Thyroid gland (tissue), 4 donors: ENCODE measurements at places on chromosomes 5 and 9. TPM values are rescaled to one million over a fixed set of nuclear protein-coding genes. Genes with fewer than 3 reads are reported as not detected.

DNA sequence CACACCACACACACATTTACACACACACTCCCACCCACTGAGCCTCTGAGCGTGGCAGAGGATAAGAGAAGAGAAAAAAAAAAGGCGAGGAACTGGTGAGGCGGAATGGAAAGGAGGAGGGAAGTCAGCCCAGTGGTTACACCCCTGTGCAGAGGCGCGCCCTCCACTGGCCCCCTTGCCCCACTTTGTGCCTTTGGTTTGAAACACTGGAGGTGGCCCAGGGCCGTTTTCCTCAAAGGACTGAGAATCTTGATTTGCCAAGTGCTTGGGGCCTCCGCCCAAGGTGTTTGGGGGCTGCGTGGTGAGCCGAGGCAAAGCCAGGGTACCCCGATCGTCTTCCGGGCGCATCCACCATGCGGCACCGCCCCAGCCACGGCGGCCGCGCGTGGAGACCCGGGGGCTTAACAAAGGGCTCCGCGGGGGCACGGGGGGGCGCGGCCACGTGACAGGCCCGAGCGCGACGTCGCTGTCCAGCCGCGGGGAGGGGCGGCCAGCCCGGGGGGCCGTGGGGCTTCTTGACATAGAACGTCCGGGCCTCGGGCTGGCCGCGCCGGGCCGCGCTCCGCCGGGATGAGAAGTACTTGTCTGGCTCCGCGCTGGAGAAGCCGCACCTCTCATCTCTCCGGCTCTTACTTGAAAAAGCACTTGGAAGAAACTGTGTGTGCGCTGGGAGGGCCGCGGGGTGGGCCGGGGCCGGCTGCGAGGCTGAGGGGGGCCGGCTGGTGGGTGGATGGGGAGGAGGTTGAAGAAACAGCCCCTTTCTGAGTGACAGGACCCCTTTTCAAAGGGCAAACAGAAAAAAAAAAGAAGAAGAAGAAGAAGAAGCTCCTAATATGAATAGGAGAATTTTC lies 21.0 kb downstream of the NR2F1 start:
- no peak overlapping the region for H3K27ac ChIP-seq
- no peaks in the 10 kb centered on the region for H3K36me3 ChIP-seq
- peaks cover 17% of the 10 kb centered on the region for H3K4me1 ChIP-seq
- peaks cover 57% of the 10 kb centered on the region for H3K27me3 ChIP-seq
- no peak for DNase-seq

DNA sequence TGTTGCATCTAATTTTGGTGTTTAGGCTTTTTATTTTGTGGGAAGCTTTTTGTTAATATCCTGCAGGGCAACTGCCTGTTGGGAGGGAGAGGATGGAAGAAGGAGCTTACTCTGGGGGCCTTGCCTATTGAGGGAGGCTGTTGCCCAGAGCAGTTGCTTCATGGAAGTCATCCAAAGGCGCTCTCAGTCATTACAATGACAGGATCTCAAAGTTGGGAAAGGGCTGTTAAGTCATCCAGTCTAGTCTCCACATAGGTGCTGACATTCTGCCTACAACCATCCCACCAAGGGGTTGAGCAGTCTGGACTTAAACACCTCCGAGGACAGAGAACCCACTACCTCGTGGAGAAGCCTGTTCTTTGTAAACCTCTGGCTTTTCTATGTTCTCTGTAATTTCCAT lies 13.2 kb downstream of the SAP30L start:
- H3K27ac ChIP-seq, result no peak overlapping the region
- no peaks in the 10 kb centered on the region for H3K27me3 ChIP-seq
- H3K4me1 ChIP-seq, result no peaks in the 10 kb centered on the region
- no peak overlapping the region for H3K4me3 ChIP-seq
- DNase-seq, result no peak

GRCh38 chr5:128799945-128800344 lies 165.3 kb upstream of the SLC27A6 start:
- no peak overlapping the region for H3K4me3 ChIP-seq
- H3K4me1 ChIP-seq, result no peaks in the 10 kb centered on the region
- DNase-seq, result no peak

GRCh38 chr5:11009576-11009975 lies 248.5 kb upstream of the DAP start:
- no peaks in the 10 kb centered on the region for H3K36me3 ChIP-seq
- H3K4me3 ChIP-seq, result no peak overlapping the region
- H3K4me1 ChIP-seq, result no peaks in the 10 kb centered on the region
- no peaks in the 10 kb centered on the region for H3K27me3 ChIP-seq

DNA sequence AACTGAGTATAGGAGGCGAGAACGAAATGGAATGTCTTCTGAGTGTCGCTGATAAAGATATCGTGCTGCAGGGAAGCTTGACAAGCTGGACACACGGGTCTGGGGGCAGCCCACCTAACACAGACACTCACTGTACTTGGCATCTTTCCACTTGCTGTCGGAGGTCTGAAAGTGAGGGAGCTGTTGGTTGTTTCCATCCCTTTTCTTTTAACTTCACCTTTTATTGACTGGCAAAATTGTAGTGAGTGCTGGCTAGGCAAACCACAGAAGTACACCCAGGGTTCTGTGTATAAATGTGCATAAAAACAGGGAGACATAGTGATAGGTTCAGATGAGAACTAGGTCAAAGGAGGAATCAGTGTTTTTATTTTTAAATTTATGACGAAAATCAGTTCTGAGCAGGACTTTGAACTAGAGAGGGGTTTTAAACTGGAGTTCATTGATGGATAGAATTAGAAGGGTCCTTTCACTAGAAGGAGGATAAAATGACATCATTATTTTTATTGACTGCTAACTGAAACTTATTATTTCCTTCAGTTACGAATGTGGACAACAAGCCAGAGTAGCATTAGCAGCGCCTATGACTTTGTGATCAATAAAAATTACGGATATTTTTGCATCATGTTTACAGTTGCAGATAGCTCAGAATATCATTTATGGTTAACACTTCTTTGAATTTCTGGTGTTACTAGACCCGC lies 817 bp downstream of the GAPVD1 start:
- H3K27me3 ChIP-seq, result no peaks in the 10 kb centered on the region
- H3K4me1 ChIP-seq, result peaks cover 22% of the 10 kb centered on the region
- DNase-seq, result no peak
- peak overlapping the region; percentile 88 for H3K27ac ChIP-seq

GRCh38 chr5:180809403-180810209 lies 7.0 kb upstream of the MGAT1 start:
- H3K4me1 ChIP-seq, result peaks cover 59% of the 10 kb centered on the region
- peak overlapping the region; percentile 98 for H3K27ac ChIP-seq
- H3K4me3 ChIP-seq, result peak overlapping the region; percentile 57
- H3K27me3 ChIP-seq, result no peaks in the 10 kb centered on the region

DNA sequence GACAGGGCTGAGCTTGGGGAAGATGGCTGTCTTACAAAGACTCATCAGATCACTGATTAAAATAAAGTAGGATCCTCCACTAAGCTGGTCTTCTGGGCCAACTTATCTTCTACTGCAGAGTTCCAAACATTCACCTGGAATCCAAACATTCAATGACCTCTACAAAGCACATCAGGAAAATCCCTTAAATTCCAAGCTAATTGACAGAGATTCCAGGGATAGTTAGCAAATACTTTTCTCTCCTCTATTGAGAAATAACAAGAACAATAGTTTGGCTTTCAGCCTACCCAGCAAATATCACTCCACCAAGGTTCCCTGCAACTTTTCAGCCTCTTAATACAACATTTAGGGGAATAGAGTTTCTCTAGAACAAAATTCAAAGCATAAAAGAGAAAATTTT lies 140.6 kb upstream of the LIFR start:
- H3K4me3 ChIP-seq, result no peak overlapping the region
- H3K27ac ChIP-seq, result no peak overlapping the region
- H3K36me3 ChIP-seq, result no peaks in the 10 kb centered on the region
- DNase-seq, result no peak
- no peaks in the 10 kb centered on the region for H3K27me3 ChIP-seq

DNA sequence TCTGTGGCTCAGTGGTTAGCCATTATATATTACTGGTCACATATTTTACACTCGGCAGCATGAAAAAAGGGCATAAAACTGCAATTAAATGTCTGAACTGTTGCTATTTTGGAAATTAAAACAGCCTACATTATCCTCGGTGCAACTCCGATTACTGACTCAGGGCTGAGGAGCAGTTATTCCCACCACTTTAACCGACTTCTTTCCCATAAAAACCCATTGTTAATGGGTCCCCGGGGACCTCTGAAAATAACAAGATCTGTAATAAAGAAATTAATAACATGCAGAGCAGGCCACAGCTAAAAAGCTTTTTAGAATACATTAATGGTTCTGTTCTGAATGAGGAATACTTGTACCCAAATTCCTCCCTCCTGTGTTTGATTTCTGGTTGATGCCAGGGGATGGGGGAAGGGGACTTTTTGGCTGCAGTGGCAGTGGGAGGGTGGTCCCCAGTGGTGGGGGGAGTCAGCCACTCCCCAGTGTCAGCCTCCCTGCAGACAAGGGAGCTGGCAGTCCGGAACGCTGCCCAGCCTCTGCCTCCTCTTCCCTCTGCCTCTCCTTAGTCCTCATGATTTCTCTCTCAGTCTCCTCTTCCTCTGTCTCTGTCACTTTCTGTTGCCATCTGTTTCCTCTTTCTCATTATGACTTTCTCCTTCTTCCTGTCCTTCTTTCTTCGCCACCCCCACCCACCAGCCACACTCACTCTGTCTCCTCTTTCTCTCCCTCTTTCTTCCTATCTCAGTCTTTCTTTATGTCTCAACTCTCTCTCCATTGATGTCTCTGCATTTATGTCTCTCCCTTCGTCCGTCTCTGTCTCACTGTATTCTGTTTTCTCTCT lies 59.0 kb upstream of the ZBTB43 start:
- H3K4me3 ChIP-seq, result no peak overlapping the region
- H3K27ac ChIP-seq, result no peak overlapping the region
- H3K36me3 ChIP-seq, result no peaks in the 10 kb centered on the region

DNA sequence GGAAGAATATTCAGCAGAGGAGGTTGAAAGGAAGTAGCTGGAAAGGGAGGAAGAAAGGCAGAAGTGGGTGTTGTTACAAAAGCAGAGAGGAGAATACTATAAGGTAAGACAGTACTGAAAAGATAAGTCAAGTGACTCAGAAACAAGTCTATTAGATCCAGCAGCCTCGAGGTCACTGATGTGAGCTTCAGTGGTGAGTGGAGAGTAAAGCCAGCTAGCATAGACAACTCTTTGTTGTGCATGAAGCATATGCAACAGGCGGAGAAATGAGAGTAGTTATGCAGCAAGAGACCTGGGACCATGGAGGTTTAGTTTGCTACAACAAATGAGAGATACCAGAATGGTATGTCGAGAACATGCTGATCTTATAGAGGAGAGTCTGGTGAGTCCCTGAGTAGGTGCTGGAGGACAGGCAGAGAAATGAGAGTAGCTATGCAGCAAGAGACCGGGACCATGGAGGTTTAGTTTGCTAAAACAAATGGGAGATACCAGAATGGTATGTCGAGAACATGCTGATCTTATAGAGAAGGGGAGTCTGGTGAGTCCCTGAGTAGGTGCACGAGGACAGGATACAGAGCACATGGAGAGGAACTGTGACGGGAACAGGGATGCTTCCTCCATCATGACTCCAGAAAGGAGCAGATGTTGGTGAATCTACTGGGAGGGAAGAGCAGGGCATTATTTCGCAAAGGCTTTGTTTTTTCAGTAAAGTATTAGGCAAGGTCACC lies 36.0 kb downstream of the EQTN start:
- H3K36me3 ChIP-seq, result no peaks in the 10 kb centered on the region
- H3K27ac ChIP-seq, result peak overlapping the region; percentile 66
- DNase-seq, result no peak
- no peak overlapping the region for H3K4me3 ChIP-seq

DNA sequence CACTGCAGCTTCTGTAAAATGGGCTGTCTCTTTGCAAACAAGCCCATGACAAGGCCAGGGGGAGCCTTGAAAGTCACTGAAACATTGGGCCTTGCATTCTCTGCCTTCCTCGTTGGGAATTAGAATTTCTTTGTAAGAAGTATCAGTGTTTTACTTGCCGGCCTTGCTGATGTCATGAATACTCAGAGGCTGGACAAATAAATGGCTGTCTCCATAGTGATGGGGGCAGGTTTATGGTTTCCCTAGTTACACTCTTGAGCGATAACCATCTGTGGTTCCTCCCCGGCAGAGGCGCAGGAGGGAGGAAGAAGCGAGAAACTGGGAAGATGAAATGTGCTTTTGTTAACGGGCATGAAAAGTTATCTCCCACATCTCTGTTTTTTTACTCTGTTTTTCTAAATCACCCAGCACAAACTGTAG lies 272.7 kb upstream of the PANK3 start:
- DNase-seq, result no peak
- no peak overlapping the region for H3K27ac ChIP-seq
- H3K4me3 ChIP-seq, result no peak overlapping the region
- H3K36me3 ChIP-seq, result no peaks in the 10 kb centered on the region
- no peaks in the 10 kb centered on the region for H3K27me3 ChIP-seq

CFAP90 gene
- total RNA-seq, result 0.81 TPM

ACOT12 gene
- total RNA-seq, result not detected

FOXD4 gene
- 0.40 TPM for total RNA-seq

NKD2 gene
- 1.7 TPM for total RNA-seq

SPRY4 gene
- 32.8 TPM for total RNA-seq

SHC3 gene
- 0.40 TPM for total RNA-seq
